ENCODE measurements at places on chromosomes 5 and 9.

DNA sequence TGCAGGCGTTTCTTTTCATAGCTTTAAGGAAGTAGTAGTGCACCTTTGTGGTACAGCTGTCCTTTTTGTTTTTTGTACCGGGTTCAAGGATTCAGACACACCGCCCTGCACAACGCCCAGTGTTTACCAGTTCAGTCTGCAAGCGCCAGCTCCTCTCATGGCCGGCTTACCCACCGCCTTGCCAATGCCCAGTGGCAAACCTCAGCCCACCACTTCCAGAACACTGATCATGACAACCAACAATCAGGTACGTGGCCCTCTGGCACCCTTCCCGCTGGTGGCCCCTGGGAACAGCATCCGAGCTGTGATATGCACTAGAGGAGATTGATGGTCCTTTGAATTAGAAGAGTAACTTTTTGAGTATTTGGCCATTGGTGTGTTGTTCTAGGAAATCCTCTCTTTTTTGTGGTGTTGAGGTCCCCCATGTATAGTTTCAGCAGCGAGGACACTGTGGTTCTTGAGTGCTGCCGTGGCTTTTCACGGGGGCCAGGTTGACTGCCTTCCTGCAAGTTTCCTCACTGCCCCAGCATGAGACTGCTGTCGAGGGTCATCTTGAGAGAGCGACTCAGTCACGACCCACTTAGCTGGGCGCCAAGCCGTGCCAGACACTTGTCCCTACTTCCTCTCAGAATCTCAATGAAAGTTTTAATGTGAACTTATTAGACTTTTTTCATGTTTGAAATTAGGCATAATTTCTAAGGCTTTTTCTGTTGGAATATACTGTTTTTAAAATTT lies 37.9 kb downstream of the TENT4A start:
- no peak for DNase-seq

DNA sequence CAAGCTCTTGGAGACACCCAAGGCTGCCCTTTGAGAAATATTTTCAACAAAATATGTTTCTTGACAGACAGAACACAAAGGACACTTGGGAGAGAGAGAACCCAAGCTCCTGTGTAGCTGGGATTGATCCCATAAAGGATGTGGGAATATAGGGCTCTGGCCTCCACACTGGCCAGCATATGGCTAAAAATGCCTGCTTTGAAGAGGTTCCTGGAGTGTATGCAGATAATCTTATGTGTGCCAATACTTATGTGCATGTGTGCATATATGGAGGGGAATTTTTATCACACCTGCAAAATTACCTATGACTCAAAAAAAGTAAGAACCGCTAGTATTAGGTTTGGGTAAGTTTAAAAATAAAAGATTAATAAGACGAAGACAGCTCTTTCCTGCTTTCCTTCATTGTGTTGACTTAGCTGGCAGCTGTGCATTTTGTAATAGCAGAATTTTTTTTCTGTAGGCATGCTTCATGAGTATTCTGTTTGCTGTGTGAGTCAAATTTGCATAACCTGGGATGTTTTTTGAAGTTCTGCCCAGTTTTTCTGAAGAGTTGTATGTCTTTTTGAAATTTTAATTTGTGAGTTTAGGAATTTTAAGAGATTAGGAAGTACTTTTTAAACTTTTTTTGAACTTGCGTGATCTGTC lies 42.6 kb downstream of the HACD4 start:
- DNase-seq, result no peak

GRCh38 chr9:87613265-87614111 lies 112.4 kb upstream of the CTSL start:
- no peak for DNase-seq

- DNase-seq, result no peak
Observed at GRCh38 chr9:134766587-134766986, 114.0 kb upstream of the FCN2 start.

DNA sequence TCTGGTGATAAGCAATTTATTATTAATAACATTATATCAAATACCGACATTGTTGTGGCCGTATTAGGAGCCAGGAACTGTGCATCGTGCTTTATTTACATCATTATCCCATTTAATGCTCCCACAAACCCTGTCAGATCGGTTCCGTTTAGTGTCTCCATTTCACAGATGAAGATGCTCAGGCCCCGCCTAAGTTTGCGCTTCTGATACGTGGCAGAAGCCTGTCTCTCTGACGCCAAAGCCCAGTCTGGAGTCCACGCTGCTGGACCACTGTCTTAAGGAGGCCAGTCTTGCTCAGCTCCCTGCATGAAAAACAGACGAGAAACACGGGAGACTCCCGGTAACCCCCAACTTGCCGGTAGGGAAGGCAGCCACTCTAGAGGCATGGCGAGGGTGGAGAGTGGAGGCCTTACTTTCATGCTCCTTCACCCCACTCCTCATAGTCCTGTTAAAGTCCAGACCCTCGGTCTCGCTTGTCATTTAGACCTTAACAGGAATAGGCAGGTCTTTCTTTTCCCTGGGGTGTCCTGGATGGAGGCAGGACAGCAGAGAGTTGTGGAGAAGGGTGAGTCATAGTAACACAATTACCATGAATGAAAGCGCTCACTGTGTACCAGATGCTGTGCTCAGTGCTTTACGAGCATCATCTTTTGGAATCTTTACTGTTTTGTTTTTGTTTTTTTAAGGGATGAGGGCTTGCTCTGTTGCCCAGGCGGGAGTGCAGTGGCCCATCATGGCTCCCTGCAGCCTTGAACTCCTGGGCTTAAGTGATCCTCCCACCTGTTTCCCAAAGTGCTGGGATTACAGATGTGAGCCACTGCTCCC lies 872 bp downstream of the TXNDC15 start:
- DNase-seq, result no peak

DNA sequence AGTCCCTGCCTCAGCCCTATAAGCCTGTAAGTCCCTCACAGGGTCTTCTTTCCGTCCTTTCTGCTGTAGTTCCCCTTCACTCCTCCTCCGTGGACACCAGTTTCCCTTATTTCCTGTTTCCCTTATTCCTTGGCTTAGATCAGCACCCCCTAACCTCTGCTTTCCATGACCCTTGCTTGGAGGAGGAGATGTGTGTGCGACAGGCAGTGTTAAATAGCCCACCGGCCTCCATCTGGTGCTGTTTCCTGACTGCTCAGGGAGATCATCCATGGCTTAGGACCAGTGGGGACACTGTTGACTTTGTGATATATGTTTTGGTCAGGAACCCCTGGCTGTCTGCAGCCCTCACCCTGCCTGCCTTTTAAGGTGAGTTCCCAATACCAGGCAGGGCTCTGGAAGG lies 34.1 kb upstream of the PSD2 start:
- no peak for DNase-seq

DNA sequence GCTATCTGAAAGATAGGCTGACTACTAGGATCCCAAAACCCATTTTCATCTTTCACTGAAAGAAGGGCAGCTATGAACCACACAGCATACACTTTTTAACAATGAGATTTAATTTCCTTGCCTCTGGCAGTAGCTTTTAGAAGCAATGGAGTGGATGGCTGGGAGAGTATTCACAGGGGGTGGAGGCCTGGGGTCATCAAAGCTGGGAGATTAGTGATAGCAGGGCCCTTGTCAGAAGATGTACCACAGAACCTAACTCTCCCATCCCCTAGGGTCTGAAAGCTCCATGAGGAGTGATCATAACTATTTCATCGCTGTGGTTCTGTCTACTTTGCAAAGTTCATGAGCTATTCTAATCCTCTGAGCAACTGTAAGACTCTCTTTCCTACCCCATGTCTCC lies 332.2 kb downstream of the PRELID2 start:
- DNase-seq, result no peak

DNA sequence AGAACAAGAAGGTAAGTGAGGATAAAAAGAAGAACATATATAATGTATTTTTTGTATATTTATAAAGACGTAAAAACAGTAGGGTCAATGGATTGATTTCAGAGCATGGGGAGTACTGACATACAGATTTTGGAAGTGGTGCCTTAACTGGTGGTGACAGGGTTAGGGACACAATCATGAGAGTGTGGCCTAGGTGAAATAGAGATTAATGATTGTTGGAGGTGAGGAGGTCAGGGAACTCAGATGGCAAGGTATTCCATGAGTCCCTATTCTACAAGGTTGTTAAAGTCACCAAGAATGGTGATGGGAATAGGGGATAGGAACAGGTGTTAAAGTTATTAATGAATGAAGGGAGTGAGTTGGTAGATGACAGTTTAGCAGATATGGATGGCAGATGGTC lies 210.8 kb downstream of the SEMA6A start:
- no peak for DNase-seq

- no peak for DNase-seq
Observed at GRCh38 chr5:80905405-80905804, 54.8 kb upstream of the RASGRF2 start.

- no peak for DNase-seq
Observed at GRCh38 chr9:133680976-133681657, 45.0 kb downstream of the DBH start.

- DNase-seq, result no peak
Observed at GRCh38 chr9:135971111-135971766, 10.1 kb upstream of the UBAC1 start.

DNA sequence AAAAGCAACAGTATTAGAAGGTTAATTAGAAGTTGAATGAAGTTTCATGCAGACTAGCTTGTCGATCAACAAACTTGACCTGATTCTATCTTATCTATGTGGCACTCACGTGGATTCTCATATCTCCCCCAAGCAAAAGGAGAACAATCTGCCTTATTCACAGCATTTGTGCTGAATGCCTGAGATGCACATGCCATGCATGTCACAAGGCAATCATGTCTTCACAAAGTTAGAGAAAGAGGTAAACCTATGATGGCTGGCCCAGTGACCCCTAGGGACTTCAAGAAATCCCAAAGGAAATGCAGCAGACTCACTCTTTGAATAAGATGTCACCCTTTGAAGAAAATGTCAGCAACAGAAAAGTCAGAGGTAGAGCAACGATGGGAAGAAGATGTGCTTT lies 17.6 kb upstream of the SHOC1 start:
- no peak for DNase-seq
